OCI-M1 (cell line): ENCODE measurements at places on chromosomes 7 and 10.

- DNase-seq, result peak; percentile 62
Measured at GRCh38 chr10:32149252-32149955, 93.2 kb upstream of the KIF5B start.

- DNase-seq, result no peak
Measured at GRCh38 chr7:147418966-147419365, 1171.6 kb upstream of the C7orf33 start.

DNA sequence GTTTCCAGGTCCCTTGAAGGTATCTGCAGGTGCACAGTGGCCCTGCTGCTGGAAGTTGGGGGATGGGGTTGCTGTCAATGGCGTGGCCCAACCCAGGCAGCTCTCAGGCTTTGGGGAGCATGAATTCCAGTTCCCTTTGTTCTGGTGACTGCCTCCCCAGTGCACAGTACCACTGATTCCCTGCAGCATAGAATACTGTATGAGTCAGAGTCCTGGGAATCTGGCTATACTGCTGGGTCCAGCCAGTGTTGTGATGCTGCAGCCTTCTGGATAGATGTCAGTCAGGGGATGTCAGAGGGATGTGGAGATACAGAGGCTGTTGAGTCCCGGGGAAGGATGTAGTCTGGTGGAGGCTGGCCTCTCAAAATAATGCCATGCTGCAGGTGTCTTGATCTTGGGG lies 99.3 kb downstream of the LANCL2 start:
- DNase-seq, result no peak

DNA sequence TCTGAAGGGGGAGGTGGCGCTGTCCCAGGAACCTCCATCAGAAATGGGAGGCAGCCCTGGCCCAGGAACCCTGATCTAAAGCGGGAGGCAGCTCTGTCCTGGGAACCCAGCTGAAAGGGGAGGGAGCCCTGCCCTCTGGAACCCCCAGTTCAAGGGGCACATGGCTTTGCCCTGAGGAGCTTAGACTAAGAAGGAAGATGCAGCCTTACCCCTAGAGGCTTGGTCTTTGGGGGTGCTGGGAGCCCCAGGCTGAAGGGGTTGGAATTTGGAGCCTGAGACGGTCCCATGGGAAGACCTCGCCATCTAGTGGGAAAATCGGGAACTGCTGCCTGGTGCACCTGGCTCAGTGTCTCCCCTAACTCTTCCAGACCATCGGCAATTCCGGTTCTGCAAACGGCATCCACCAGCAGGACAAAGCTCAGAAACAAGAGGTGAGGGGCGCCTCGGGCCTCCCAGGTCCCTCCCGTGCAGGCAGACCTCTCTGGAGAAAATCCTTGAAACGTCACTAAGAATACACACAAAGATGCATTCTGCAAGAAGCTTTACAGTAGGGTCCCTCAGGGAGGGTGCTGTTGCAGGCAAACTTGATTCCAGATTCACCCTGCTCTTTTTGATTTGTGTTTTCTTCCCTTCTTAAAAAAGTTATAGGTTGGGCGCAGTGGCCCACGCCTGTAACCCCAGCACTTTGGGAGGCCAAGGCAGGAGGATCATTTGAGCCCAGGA lies 52.4 kb upstream of the GTF2IRD1 start:
- peak; percentile 85 for DNase-seq

DNA sequence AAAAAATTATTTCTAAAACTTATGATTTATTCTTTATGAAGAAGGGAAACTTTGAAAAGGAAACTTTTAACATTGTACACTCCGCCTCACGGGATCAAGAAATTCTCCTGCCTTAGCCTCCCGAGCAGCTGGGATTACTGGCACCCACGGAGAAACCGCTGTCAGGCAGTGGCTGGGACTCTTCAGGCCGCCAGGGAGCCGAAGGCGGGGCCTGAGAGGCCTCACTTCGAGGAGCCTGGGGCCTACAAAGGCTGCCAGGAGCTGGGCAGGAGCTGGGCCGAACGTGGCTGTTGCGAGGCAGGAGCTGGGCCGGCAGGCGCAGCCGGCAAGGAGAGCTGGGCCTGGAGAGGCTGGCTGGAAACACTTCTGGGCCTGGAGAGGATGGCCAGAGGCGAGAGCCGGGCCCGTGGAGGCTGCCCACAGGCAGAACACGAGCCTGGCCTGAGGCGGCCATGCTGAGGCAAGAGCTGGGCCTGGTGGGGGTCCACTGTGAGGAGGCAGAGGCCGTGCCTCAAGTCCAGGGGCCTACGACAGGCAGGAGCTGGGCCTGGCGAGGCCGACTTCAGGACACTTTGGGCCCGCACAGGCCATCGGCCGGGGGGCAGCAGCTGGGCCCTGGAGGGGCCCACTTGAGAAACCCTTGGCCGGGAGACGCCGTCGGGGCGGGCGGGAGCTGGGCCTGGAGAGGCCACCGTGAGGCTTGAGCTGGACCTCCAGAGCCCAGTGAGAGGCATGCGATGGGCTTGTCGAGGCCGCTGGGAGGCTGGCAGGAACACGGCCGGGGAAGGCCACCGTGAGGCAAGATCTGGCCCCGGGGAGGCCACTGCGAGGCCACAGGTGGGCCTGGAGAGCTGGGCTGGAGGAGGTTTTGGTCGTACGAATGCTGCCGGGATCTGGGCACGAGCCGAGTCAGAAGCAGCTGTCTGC lies 23.7 kb downstream of the MDH2 start:
- DNase-seq, result no peak

GRCh38 chr7:25857376-25858067 lies 294.5 kb upstream of the NFE2L3 start:
- no peak for DNase-seq

- DNase-seq, result no peak
Measured at GRCh38 chr7:150476819-150477631, 26.6 kb downstream of the GIMAP8 start.

DNA sequence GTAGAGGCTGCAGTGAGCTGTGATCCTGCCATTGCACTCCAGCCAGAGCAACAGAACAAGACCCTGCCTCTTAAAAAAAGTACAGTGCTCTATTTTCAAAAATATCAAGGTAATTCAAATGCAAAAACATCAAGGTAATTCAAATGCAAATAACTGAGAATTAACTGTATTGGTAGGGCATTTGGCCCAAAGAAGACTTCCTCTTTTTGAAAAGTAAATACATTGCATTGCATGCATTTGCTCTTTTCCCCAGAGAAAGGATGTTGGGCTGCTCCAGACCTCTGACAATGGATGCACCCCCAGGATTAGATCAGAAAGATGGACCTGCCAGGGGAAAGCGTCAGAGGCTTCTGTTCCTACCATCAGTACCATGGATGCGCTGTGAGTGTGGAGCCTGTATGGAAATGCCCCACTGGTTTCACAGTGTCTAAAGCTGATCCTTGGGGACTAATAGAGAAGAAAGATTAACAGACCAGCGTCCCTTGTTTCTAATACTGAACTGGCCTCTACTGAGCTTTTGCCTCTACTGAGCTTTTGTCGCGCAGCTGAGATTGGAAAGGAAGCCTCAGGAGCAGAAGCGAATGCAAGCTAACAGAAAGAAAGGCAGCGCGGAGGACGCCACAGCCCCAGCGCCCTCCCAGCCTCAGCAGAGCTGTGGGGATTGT lies 93.5 kb upstream of the LYZL2 start:
- no peak for DNase-seq

GRCh38 chr7:96713037-96713436 lies 3.4 kb upstream of the SEM1 start:
- DNase-seq, result peak; percentile 42

- DNase-seq, result peak; percentile 67
Measured at GRCh38 chr7:123580406-123581161, 21.0 kb upstream of the ASB15 start.

- no peak for DNase-seq
Measured at GRCh38 chr10:70990681-70991080, 102.3 kb upstream of the PCBD1 start.

- no peak for DNase-seq
Measured at GRCh38 chr7:36039671-36040070, 113.4 kb upstream of the EEPD1 start.

DNA sequence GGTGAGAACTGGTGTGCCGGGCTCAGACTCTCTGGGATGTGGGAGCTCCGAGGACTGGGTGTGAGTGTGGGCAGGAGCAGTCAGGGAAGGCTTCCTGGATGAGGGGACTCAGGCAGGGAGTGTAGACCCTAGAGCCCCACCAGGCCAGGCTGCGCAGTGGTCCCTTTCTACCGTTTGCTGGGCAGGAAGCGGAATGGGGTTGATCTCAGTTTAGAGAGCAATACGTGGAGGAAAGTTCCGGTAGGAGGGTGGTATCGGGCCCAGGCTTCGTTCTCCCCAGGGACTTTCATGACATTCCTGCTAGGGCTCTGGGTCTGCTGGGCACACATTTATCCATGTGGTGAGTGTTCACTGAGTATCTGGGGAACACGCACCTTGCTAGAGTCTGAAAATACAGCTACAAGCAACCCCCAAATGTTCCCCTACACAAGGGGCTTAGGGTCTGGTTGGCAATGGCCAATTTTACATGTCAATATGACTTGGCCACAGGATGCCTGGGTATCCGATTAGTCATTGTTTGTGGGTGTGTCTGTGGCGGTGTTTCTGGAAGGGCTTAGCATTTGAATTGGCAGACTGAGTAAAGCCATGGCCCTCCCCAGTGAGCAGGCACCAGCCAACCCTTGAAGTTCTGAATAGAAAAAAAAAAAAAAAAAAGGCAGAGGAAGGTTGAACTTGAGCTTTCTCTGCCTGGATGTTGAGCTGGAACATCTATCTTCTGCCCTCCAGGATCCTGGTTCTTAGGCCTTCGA lies 20.8 kb downstream of the GHRHR start:
- no peak for DNase-seq

DNA sequence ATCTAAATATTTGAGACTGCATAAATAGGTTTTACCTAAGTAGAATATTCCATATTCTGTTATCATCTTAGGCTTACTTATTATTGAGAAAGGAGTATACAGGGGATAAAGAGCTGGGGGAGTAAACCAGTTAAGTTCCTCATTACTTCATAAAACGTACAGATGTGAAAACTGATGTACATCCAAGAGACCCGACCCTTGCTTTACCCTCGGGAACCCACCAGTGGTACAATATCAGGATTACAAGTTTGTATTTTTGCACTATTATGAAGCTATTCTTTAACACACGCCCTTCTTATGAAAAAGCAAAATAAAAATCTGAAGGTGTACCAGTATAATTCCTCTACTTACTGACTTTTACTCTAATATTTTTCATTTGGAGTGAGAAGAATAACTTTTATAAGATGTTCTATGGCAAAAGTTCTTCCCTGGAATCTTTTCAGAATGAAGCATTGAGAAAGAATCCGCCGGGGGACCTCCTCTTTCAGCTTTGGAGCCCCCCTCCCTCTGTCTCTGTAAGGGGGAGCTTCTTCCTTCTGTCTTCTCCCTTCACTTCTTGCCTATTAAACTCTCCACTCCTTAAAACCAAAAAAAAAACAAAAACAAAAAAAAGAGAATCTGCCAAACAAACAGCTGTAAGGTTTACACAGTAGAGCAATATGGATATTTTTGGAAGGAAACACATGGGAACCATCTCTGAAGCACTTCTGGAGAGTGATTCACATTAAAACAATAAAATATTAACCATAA lies 550.0 kb downstream of the TNS3 start:
- peak; percentile 23 for DNase-seq

- no peak for DNase-seq
Measured at GRCh38 chr10:128993443-128993842, 473.6 kb upstream of the MGMT start.

GRCh38 chr10:70474780-70475179 lies 3.8 kb upstream of the PALD1 start:
- DNase-seq, result no peak

GRCh38 chr7:23074443-23075261 lies 30.9 kb upstream of the KLHL7 start:
- DNase-seq, result no peak

GRCh38 chr10:77545585-77545984 lies 92.0 kb downstream of the KCNMA1 start:
- DNase-seq, result no peak

DNA sequence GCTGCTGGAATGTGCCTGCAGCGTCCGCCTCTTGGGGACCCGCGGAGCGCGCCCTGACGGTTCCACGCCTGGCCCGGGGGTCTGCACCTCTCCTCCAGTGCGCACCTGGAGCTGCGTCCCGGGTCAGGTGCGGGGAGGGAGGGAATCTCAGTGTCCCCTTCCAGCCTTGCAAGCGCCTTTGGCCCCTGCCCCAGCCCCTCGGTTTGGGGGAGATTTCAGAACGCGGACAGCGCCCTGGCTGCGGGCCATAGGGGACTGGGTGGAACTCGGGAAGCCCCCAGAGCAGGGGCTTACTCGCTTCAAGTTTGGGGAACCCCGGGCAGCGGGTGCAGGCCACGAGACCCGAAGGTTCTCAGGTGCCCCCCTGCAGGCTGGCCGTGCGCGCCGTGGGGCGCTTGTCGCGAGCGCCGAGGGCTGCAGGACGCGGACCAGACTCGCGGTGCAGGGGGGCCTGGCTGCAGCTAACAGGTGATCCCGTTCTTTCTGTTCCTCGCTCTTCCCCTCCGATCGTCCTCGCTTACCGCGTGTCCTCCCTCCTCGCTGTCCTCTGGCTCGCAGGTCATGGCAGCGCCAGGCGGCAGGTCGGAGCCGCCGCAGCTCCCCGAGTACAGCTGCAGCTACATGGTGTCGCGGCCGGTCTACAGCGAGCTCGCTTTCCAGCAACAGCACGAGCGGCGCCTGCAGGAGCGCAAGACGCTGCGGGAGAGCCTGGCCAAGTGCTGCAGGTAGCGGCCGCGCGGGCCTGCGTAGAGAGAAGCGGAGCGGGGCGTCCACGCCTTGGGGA lies 645 bp downstream of the SLC26A4 start:
- no peak for DNase-seq

GRCh38 chr7:11193131-11193867 lies 219.6 kb downstream of the PHF14 start:
- DNase-seq, result no peak

- no peak for DNase-seq
Measured at GRCh38 chr7:3747467-3747866, 446.4 kb downstream of the SDK1 start.

DNA sequence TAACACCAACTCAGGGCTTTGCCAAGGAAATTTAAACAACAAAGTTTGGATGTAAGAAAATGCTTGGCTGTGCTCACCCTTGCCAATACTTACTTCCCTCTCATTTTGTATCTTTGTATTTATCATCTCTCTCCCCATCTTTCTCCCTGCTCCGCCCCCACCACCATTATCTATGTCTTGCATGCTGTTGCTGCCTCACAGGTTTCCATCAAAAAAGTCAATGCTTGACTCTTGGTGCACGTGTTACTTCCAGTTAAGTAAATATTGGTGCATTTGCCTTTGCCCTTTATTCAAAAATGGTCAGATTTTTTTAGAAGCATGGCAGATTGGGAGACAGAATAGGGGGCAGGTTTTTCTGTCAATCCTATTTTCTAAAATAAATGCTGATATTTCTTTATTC lies 626.0 kb downstream of the ACTR3B start:
- DNase-seq, result no peak
